ENCODE measurements at places on chromosomes 6 and 20. TPM values are rescaled to one million over a fixed set of nuclear protein-coding genes. Genes with fewer than 3 reads are reported as not detected.

Gene KIF13A
- 17.1 TPM for polyA plus RNA-seq

Gene SIGLEC1
- polyA plus RNA-seq = 1.9 TPM

Gene DYNLT2
- 0.67 TPM for polyA plus RNA-seq

Gene CRISP3
- not detected for polyA plus RNA-seq

Gene TGM2
- 211 TPM for polyA plus RNA-seq

Gene SULF2
- polyA plus RNA-seq = 16.9 TPM

Gene BMP7
- 1.0 TPM for polyA plus RNA-seq

Gene OTOR
- polyA plus RNA-seq = not detected

Gene RAET1E
- not detected for polyA plus RNA-seq

Gene ADGRB3
- 0.57 TPM for polyA plus RNA-seq

GRCh38 chr20:51507216-51508036 is 35.1 kb downstream of the NFATC2 start:
- H3K36me3 ChIP-seq = no peaks in the 10 kb centered on the region
- no peaks in the 10 kb centered on the region for H3K27me3 ChIP-seq
- no peak for DNase-seq
- H3K27ac ChIP-seq = no peak overlapping the region

- H3K4me3 ChIP-seq = no peak overlapping the region
- no peak for DNase-seq
- no peaks in the 10 kb centered on the region for H3K36me3 ChIP-seq
- H3K27ac ChIP-seq = no peak overlapping the region
Measured at GRCh38 chr6:85920782-85921181, 278.1 kb upstream of the SYNCRIP start.

DNA sequence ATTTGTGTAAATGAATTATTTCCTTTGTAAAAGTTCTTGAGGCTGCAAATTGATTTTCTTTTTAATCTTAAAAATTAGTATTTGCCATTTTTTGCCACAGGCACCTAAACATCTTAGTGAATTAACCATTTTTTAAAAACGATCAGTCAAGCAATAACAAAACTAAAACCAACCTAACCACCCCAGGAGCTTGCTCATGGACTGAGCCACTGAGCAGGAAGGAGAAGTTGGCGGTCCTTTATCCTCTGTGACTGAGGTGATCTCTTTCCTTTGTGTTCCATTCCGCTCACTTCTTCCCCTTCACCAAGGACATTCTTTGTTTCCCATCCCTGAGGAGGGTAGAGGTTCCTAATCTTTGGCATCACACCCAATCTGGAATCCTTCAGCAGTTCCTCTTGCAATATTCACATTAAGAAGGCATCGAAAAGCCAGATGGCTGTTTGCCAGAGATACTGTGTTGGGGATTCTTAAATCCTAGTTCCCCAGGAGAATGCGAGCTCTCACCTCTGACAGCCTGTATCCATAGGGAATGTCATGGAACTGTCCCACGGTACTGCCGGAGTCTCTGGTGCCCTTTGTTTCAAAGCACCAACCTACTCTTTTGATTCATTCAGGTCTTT is 30.5 kb downstream of the RPRD1B start:
- H3K36me3 ChIP-seq = no peaks in the 10 kb centered on the region
- peaks cover 27% of the 10 kb centered on the region for H3K4me1 ChIP-seq
- H3K4me3 ChIP-seq = no peak overlapping the region

DNA sequence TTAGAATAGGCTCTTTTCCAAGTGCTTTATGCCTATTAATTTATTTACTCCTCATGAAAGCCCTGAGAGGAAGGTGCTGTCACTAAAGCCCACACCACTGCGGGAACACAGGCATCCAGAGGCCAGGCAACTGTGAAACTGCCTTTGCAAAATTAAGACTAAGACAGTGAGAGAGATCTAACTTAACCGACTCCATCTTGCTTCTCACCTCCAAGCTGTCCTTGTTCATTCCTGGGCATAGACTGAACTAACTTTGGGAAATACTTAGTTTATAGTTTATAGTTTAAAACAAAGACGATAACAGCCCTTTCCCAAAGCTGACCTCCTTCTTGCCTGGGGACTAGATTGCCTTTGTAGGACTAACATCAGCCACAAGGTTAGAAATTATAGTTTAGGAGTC is 80.1 kb downstream of the RSPH3 start:
- H3K4me3 ChIP-seq = no peak overlapping the region
- DNase-seq = no peak

- no peak for DNase-seq
- H3K27ac ChIP-seq = no peak overlapping the region
- no peak overlapping the region for H3K4me3 ChIP-seq
- no peaks in the 10 kb centered on the region for H3K27me3 ChIP-seq
- peaks cover 19% of the 10 kb centered on the region for H3K4me1 ChIP-seq
- H3K36me3 ChIP-seq = no peaks in the 10 kb centered on the region
Measured at GRCh38 chr6:159074876-159075275, 30.1 kb upstream of the TAGAP start.

DNA sequence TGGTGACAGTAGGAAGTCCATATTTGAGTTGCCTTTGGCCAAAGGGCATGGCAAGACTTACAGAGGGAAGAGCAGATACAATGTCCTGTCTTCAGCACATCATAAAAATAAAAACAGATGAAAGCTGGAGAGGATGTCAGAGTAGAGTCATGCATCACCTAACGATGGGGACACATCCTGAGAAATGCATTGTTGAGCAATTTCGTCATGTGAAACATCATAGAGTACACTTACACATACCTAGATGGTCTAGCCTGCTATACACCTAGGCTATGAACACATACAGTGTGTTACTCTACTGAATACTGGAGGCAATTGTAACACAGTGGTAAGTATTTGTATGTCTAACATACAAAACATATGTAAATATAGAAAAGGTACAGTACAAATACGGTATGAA is 75.6 kb downstream of the VEGFA start:
- no peaks in the 10 kb centered on the region for H3K36me3 ChIP-seq
- no peak for DNase-seq
- no peaks in the 10 kb centered on the region for H3K27me3 ChIP-seq
- H3K4me1 ChIP-seq = no peaks in the 10 kb centered on the region
- H3K27ac ChIP-seq = no peak overlapping the region

DNA sequence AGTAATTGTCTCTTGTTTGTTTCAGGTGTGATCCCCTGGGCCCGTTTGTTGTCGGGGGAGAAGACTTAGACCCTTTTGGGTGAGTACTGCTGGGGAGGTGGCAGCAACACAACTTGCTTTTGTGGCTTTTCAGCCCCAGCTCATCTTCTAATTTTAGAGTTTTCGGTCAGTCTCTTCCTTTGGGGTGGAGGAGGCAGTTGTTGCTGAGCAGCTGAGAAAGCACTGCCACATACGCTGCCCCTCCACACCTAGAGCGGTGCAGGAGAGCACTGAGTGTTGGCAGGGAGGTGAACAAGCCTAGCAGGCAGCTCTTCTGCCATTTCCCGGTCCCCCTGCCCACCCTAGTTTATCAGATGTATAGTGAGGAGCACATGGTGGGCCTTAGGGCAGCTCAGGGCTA is 21.7 kb downstream of the TMEM74B start:
- no peak overlapping the region for H3K27ac ChIP-seq
- DNase-seq = no peak
- H3K4me1 ChIP-seq = no peaks in the 10 kb centered on the region

- peaks cover 45% of the 10 kb centered on the region for H3K4me1 ChIP-seq
- peak overlapping the region; percentile 81 for H3K4me3 ChIP-seq
- peaks cover 60% of the 10 kb centered on the region for H3K36me3 ChIP-seq
- peak; percentile 42 for DNase-seq
Measured at GRCh38 chr6:134169871-134170486, 117.6 kb upstream of the SLC2A12 start.

DNA sequence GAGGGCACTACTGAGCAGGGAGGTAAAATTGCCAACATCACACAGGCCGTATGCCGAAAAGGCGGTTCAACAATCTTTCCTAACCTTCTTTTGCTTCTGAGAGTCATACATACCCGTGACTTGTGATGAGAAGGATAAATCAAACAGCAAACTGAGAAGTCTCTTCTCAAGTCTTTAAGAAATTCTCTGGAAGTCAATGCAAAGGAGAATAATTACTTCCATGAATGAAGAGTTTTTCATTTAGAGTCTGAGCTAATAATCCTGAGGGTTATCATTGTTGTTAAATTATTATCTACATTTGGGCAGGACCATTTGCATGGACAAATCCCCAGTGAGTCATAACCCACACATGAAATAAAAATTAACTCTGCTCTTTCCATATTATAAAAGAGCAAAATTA is 22.4 kb upstream of the ILRUN start:
- H3K4me1 ChIP-seq = no peaks in the 10 kb centered on the region
- no peak overlapping the region for H3K4me3 ChIP-seq
- no peaks in the 10 kb centered on the region for H3K36me3 ChIP-seq
- no peaks in the 10 kb centered on the region for H3K27me3 ChIP-seq
- no peak for DNase-seq

- peaks cover 11% of the 10 kb centered on the region for H3K4me1 ChIP-seq
- DNase-seq = no peak
- H3K27me3 ChIP-seq = no peaks in the 10 kb centered on the region
- no peak overlapping the region for H3K27ac ChIP-seq
Measured at GRCh38 chr6:38078671-38079070, 259.1 kb downstream of the ZFAND3 start.

GRCh38 chr6:105675715-105676397 is 273.0 kb upstream of the PREP start:
- H3K4me3 ChIP-seq = no peak overlapping the region
- no peak for DNase-seq
- no peaks in the 10 kb centered on the region for H3K36me3 ChIP-seq

DNA sequence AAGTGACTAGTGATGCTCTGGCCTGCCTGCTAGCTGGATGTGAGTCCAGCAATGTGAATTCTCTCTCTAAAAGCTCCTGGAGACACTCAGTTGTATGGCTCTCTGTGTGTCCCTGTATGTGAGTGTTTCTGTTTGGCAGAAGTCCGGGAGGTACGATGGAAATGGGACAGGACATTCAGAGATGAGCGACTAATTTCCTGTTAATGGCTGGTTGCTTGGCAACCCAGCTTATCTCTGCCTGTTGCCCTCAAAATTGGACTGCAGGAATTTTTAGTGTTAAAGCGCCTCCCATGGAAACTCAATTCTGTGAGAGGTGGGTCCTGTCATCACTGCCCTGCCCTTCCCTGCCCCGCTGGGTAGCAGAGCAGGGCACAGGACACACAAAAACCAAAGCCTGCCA is 136.8 kb upstream of the LRFN2 start:
- H3K36me3 ChIP-seq = no peaks in the 10 kb centered on the region
- H3K4me3 ChIP-seq = no peak overlapping the region
- no peaks in the 10 kb centered on the region for H3K27me3 ChIP-seq
- peaks cover 7% of the 10 kb centered on the region for H3K4me1 ChIP-seq
- H3K27ac ChIP-seq = no peak overlapping the region

- no peak for DNase-seq
- no peaks in the 10 kb centered on the region for H3K36me3 ChIP-seq
- H3K27ac ChIP-seq = peak overlapping the region; percentile 54
- no peak overlapping the region for H3K4me3 ChIP-seq
Measured at GRCh38 chr6:157727629-157728182, 95.3 kb upstream of the SNX9 start.

- H3K27me3 ChIP-seq = peaks cover 80% of the 10 kb centered on the region
- H3K4me1 ChIP-seq = peaks cover 10% of the 10 kb centered on the region
- H3K36me3 ChIP-seq = no peaks in the 10 kb centered on the region
Measured at GRCh38 chr20:62485062-62485700, 9.4 kb upstream of the GATA5 start.

DNA sequence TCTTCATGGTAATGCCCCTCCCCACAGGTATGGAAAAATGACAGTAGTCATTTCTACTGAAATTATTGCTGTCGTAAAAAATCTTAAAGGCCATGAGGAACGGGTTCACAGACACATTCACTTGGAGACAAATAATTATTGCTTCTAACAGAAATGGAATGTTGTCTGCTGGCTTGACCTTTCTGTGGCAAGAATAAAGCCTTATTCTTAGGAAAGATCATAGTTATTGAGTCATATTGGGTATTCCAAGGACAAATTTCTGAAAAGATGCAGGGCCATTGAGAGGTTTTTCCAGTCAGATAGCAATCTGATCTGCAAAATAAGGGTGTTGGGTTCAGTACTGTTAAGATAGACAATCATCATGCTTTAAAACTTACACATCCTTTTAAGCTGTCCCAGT is 29.2 kb downstream of the AKAP7 start:
- DNase-seq = no peak
- H3K36me3 ChIP-seq = no peaks in the 10 kb centered on the region
- no peak overlapping the region for H3K4me3 ChIP-seq
- H3K27ac ChIP-seq = no peak overlapping the region

DNA sequence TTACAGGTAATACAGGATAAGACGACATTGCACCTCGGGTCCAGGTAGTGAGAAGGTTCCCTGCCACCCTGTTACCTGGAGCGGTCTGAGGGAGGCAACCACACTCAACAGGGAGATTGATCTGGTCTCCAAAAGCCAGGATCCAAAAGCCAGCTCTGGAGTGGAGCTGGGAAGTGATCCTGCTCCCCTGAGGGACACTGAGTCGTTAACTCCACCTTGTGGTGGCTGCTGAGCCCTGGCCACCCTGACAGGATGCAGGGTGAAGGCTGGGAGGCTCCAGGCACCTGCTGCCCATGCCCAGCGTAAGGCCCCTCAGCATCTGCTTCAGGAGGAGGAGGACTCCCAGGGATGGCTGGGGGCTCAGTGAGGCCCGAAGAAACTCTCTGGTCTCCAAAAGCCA is 38.7 kb upstream of the SLC22A2 start:
- no peaks in the 10 kb centered on the region for H3K4me1 ChIP-seq
- DNase-seq = no peak
- no peak overlapping the region for H3K27ac ChIP-seq
- no peak overlapping the region for H3K4me3 ChIP-seq
- H3K27me3 ChIP-seq = no peaks in the 10 kb centered on the region
- H3K36me3 ChIP-seq = no peaks in the 10 kb centered on the region

- no peak overlapping the region for H3K27ac ChIP-seq
- H3K27me3 ChIP-seq = no peaks in the 10 kb centered on the region
- no peak overlapping the region for H3K4me3 ChIP-seq
- H3K4me1 ChIP-seq = peaks cover 2% of the 10 kb centered on the region
Measured at GRCh38 chr20:37725165-37725564, 31.3 kb downstream of the CTNNBL1 start.

- DNase-seq = peak; percentile 65
- H3K36me3 ChIP-seq = no peaks in the 10 kb centered on the region
- peak overlapping the region; percentile 92 for H3K27ac ChIP-seq
- H3K4me3 ChIP-seq = peak overlapping the region; percentile 78
- H3K4me1 ChIP-seq = peaks cover 27% of the 10 kb centered on the region
Measured at GRCh38 chr6:21596145-21596948, 2.8 kb downstream of the SOX4 start.
